ENCODE measurements at places on chromosomes 3 and 15. TPM values are rescaled to one million over a fixed set of nuclear protein-coding genes. Genes with fewer than 3 reads are reported as not detected.

Gene COL6A6
- not detected for total RNA-seq

Gene A4GNT
- total RNA-seq = not detected

Gene KCNMB3
- 0.28 TPM for total RNA-seq

Gene CLCN2
- total RNA-seq = 4.5 TPM

Gene GPR87
- total RNA-seq = 51.8 TPM

Gene GOLGA8N
- total RNA-seq = 9.1 TPM

Gene FEZF2
- total RNA-seq = not detected

Gene PIK3CB
- 21.1 TPM for total RNA-seq

Gene PRICKLE2
- total RNA-seq = 9.6 TPM

Gene PHC3
- total RNA-seq = 54.3 TPM

Gene SPESP1
- total RNA-seq = 16.8 TPM

Gene ABHD17C
- total RNA-seq = 10.1 TPM

GRCh38 chr3:5213574-5213966 is 26.1 kb downstream of the EDEM1 start:
- H3K4me3 ChIP-seq = no peak overlapping the region
- H3K36me3 ChIP-seq = peaks cover 91% of the 10 kb centered on the region
- no peak overlapping the region for H3K27ac ChIP-seq
- DNase-seq = no peak
- no peaks in the 10 kb centered on the region for H3K4me1 ChIP-seq
- no peaks in the 10 kb centered on the region for H3K27me3 ChIP-seq

DNA sequence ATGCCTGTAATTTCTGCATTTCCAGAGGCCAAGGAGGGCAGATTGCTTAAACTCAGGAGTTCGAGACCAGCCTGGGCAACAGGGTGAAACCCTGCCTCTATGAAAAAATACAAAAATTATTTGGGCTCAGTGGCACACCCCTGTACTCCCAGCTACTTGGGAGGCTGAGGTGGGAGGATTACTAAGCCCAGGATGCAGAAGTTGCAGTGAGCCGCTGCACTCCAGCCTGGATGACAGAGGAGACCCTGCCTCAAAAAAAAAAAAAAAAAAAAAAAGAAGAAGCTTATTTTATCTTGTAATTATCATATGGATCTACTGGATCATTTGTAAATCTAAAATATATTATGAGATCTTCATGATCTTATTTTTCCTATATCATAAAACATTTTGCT is 84.1 kb downstream of the PPCDC start:
- peak overlapping the region; percentile 2 for H3K27ac ChIP-seq
- H3K4me1 ChIP-seq = peaks cover 35% of the 10 kb centered on the region
- no peak for DNase-seq
- H3K4me3 ChIP-seq = no peak overlapping the region
- no peaks in the 10 kb centered on the region for H3K36me3 ChIP-seq
- H3K27me3 ChIP-seq = no peaks in the 10 kb centered on the region

DNA sequence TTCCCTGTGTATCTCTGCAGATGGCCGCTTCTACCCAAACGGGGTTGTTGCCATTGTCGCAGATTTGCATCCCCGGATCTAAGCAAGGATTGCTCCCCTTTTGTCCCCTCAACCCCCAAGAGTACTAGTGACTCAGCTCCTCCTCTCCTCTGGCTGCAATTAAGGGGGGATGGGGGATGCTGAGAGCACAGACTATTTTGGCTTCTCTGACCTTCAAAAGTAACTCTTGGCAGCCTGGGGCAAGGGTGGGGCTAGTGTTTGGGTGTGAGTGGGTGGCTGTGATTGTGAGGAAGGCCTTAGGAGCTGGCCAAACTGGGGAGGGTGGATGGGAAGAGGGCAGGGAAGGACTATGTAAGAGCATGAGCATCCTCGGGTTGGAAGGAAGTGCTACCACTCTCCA is 1.2 kb upstream of the MAP1A start:
- no peaks in the 10 kb centered on the region for H3K36me3 ChIP-seq
- H3K27me3 ChIP-seq = peaks cover 28% of the 10 kb centered on the region
- H3K4me3 ChIP-seq = no peak overlapping the region
- H3K4me1 ChIP-seq = peaks cover 18% of the 10 kb centered on the region

DNA sequence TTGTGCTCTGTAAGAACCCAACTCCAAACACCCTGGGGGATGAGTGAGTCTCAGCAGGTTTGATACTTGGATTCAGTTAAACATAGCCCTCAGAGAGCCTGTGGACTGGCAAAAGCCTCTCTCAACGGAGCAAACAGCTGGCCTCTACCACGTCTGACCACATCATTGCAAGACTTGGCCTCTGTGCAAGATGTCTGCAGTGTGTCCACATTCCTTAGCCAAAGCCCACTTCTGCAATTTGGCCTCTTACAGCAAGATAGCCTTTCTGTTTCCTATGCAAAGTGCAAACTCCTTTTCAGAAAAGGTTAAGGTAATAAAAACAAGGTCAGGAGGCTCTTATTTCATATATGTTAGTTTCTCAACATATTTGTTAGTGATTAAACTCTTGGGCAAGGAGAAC is 27.9 kb downstream of the FBN1 start:
- H3K4me3 ChIP-seq = no peak overlapping the region
- H3K4me1 ChIP-seq = no peaks in the 10 kb centered on the region
- peaks cover 7% of the 10 kb centered on the region for H3K36me3 ChIP-seq
- peak; percentile 38 for DNase-seq

- no peaks in the 10 kb centered on the region for H3K27me3 ChIP-seq
- no peak overlapping the region for H3K27ac ChIP-seq
- no peaks in the 10 kb centered on the region for H3K36me3 ChIP-seq
- DNase-seq = peak; percentile 27
Observed at GRCh38 chr3:109195815-109196214, 59.3 kb downstream of the C3orf85 start.

GRCh38 chr3:47016086-47016933 is 36.8 kb downstream of the NBEAL2 start:
- no peak for DNase-seq
- no peak overlapping the region for H3K27ac ChIP-seq
- H3K4me1 ChIP-seq = peaks cover 9% of the 10 kb centered on the region

- H3K27ac ChIP-seq = no peak overlapping the region
- H3K4me3 ChIP-seq = no peak overlapping the region
- no peak for DNase-seq
Observed at GRCh38 chr3:69442771-69443311, 57.0 kb upstream of the FRMD4B start.

DNA sequence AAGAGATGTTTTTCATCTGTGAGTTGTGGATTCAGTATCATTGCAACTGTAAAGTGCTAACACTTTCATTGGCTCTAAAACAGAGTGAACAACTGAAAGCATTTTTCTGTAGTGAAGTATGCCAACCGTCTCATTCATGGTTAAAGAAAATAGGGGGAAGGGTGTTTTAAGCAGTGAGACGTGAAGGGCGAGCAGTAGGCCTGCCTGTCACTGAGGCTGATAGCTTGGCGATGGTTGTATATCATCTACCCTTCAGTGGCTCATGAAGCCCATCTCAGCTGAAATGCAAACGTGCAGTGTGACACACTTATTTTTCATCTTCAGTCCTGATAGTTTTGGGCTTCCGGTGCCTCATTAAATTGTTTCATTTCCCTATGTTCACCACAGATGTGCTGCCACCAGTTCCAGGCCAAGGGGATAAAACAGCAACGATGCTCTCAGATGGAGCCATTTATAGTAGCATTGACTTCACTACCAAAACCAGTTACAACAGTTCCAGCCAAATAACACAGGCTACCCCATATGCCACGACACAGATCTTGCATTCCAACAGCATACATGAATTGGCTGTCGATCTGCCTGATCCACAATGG is 562.0 kb downstream of the ROBO2 start:
- no peak for DNase-seq
- H3K27me3 ChIP-seq = no peaks in the 10 kb centered on the region
- H3K4me3 ChIP-seq = no peak overlapping the region
- no peaks in the 10 kb centered on the region for H3K4me1 ChIP-seq
- H3K27ac ChIP-seq = no peak overlapping the region

DNA sequence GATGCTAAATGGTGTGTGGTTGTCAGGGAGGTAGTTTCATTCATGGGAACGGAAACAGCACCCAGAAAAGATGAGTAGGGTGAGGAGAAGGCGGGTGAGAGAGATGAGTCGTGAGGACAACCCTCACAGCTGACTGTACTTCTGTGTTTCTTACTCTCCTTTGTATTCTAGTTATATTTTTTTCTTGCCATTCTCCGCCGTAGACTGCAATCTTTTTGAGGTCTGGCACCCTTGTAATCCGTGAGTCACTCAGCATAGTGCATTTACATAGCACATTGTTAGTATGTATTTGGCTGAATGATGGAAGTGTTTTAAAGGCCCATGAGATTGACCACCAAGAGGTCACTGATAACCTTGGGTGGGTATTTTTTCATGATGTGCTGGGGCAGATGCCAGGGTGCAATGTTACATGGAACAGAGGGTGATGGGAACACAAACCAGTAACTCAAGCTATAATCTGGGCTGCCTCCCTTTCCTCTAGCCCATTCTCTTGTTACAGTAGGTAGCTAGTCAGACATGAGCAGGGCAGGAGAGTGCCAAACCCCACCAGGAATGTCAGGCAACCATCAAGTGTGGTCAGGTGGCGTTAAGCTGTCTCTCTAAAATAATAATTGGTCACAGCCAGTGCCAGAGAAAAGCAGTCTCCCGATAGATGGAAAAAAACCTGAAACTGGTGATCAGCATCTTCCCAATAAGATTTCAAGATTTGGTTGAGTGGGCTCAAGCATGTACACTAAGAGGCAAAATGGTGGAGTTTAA is 18.8 kb upstream of the DGKG start:
- H3K36me3 ChIP-seq = no peaks in the 10 kb centered on the region
- peaks cover 12% of the 10 kb centered on the region for H3K4me1 ChIP-seq
- peaks cover 32% of the 10 kb centered on the region for H3K27me3 ChIP-seq
- H3K4me3 ChIP-seq = no peak overlapping the region
- no peak overlapping the region for H3K27ac ChIP-seq

DNA sequence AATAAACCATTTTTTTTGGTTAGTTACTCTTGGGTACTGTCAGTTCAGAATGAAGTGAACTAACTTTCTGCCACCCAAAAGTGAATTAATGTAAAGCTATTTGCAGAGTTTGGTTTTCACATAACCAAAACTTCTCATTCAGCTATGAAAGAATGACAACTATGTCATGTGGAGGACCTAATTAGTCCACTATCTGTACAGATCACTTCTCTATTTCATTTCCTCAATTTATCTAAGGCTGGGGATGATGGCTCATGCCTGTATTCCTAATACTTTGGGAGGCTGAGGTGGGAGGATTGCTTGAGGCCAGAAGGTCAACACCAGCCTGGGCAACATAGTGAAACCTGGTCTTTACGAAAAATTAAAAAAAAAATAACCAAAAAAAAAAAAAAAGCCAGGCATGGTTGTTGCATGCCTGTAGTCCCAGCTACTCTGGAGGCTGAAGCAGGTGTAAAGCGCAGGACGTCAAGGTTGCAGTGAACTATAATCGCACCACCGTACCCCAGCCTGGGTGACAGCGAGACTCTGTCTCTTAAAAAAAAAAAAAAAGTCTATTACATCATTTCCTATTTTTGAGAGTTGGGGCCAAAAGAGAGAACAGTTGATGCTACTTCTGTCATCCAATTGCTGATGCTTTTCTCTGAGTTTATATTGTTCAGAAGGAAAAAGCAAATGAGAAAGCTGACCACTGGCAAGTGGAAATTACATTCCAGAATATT is 8.7 kb downstream of the HYPK start:
- DNase-seq = no peak
- H3K4me3 ChIP-seq = no peak overlapping the region
- H3K27ac ChIP-seq = no peak overlapping the region

DNA sequence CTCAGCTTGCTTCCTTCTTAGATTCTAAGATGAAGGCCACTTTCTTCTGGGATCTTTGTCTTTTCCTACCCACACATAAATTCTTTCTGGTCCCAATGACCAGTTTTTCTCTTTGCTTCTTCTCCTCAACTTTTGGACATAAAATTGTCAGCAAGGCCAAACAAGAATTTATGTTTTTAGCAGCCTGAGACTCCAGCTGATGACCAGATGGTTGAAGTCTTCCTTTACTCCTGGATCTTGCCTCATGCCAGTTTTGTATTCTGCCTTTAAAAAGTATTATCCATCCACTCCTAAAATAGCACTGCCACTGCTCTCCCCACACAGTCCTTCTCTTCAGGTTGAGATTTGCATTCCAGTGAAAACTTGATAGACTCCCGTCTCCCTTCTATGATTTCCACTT is 236.0 kb downstream of the VPS13C start:
- H3K27ac ChIP-seq = no peak overlapping the region
- no peak for DNase-seq
- H3K27me3 ChIP-seq = no peaks in the 10 kb centered on the region
- no peaks in the 10 kb centered on the region for H3K4me1 ChIP-seq

DNA sequence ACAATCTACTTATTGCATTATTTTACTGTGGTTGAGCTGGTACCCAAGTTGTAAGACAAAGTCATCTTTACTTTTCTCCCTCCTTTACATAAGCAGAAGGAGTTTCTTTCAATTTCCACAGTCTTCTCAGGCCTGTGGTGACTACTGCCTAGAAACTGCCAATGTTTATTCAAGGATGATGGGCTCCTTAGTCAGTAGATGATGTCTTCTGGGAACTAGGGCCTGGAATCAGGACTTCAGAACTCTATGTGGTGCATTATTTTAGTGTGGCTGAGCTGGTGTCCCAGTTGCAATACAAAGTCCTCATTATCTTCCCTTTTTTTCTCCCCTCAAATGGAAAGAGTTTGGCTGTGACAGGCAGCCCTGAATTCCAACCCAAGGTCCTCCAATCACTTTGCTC is 1762.5 kb downstream of the SI start:
- no peak overlapping the region for H3K4me3 ChIP-seq
- no peak overlapping the region for H3K27ac ChIP-seq
- H3K4me1 ChIP-seq = no peaks in the 10 kb centered on the region
- no peaks in the 10 kb centered on the region for H3K27me3 ChIP-seq
- DNase-seq = no peak

DNA sequence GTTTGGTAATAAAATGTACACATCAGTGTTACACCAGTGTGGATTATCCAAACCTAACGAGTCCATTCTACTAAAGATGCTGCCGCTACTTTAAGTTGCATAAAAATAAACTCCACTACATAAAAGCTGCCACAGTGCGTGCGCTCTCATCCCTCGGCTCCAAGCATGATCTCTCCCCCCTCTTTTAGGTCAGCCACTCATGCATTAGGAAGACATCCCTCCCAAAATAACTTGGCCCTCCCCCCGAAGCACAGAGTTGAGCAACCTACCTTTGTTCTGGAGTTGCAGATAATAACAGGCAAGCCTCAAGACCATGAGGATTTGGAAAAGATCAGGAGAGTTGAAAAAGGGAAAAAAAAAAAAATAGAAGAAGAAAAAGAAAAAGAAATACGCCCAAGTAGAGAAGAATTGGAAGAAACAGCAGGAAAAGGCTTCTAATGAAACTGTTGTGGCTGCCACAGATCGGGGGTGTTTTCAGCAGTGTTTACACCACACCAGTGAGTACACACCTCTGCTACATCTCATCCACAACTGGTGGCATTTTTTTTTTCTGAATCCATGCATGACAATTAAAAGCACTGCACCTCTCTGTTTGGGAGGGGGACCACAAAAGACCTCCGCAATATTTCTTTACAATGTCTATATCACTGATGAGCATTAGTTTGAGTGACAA is 339.2 kb downstream of the FOXP1 start:
- H3K27me3 ChIP-seq = no peaks in the 10 kb centered on the region
- no peak for DNase-seq
- peaks cover 5% of the 10 kb centered on the region for H3K36me3 ChIP-seq
- H3K27ac ChIP-seq = no peak overlapping the region

- no peaks in the 10 kb centered on the region for H3K36me3 ChIP-seq
- no peak overlapping the region for H3K4me3 ChIP-seq
- H3K27me3 ChIP-seq = no peaks in the 10 kb centered on the region
- H3K4me1 ChIP-seq = no peaks in the 10 kb centered on the region
Observed at GRCh38 chr15:86834115-86834863, 754.6 kb downstream of the AGBL1 start.

- H3K27me3 ChIP-seq = no peaks in the 10 kb centered on the region
- DNase-seq = no peak
- no peak overlapping the region for H3K4me3 ChIP-seq
Observed at GRCh38 chr15:74417225-74417624, 16.5 kb downstream of the SEMA7A start.
